ENCODE measurements at places on chromosomes 2 and 18.

- DNase-seq: no peak
Measured at GRCh38 chr18:22684268-22684667, 248.9 kb upstream of the RBBP8 start.

DNA sequence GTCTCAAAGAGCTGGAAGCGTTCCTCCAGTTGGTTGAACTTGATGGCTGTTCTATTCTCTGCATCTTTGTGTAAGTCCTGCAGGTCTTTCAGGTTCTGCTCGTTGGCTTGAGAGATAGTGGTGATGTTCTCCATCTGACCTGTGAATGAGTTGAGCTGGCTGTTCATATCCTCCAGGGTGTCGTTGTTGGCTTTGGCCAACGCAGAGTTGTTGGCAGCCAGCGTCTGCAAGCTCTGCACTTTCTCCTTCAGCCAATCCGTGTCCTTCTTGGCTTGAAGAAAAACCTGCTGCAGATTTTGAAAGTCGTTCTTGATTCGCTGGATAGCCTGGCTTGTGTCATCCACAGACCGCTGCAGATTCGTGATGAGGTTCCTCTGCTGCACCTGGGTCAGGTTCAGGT, 78.8 kb upstream of the THOC1 start:
- DNase-seq: no peak

- no peak for DNase-seq
Measured at GRCh38 chr18:51153659-51154371, 43.7 kb downstream of the MEX3C start.

GRCh38 chr2:200180943-200181342, 125.5 kb upstream of the SPATS2L start:
- no peak for DNase-seq

- DNase-seq: no peak
Measured at GRCh38 chr2:226701052-226701451, 98.6 kb downstream of the IRS1 start.

- peak; percentile 25 for DNase-seq
Measured at GRCh38 chr2:55771612-55772011, 78.0 kb upstream of the PNPT1 start.

DNA sequence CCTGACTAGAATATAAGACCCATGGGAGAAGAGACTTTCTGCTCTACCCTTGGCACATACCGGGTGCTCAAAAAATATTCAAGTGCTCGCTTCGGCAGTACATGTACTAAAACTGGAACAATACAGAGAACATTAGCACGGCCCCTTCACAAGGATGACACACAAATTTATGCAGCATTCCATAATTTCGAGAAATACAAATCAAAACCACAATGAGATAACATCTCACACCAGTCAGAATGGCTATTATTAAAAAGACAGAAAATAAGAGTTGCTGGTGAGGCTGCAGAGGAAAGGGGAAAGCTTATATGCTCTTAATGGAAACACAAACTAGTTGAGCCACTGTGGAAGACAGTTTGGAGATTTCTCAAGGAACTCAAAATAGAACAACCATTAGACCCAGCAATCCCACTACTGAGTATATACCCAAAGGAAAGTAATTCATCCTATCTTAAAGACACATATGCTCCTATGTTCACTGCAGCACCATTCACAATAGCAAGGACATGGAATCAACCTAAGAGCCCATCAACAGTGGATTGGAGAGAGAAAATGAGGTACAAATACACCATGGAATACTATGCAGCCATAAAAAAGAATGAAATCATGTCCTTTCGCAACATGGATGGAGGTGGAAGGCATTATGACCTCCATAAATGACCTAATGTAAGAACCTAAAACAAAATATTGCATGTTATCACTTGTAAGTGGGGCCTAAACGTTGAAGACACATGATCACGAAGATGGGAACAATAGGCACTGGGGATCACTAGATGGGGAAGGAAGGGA, 71.6 kb upstream of the CYP1B1 start:
- DNase-seq: no peak

DNA sequence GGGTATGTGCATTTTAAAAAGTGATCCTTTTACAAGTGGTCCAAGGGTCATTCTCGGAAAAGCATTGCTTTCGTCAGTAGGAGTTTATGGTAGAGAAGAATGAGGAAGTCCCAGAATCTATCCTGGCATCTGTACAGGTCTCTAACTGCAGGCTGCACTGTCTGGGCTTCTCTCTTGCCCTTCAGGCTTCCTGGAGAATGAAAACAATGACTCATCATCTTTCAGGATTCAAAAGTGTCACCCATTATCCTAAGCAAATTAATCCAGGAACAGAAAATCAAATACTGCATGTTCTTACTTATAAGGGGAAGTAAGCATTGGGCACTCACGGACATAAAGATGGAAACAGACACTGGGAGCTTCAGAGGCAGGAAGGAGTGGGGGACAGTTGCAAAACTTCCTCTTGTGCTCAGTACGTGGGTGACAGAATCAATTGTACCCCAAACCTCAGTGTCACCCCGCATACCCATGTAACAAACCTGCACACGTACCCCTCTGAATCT, 60.2 kb upstream of the TXNDC2 start:
- DNase-seq: peak; percentile 78

GRCh38 chr18:64695851-64696553, 547.1 kb upstream of the LINC00305 start:
- DNase-seq: no peak

DNA sequence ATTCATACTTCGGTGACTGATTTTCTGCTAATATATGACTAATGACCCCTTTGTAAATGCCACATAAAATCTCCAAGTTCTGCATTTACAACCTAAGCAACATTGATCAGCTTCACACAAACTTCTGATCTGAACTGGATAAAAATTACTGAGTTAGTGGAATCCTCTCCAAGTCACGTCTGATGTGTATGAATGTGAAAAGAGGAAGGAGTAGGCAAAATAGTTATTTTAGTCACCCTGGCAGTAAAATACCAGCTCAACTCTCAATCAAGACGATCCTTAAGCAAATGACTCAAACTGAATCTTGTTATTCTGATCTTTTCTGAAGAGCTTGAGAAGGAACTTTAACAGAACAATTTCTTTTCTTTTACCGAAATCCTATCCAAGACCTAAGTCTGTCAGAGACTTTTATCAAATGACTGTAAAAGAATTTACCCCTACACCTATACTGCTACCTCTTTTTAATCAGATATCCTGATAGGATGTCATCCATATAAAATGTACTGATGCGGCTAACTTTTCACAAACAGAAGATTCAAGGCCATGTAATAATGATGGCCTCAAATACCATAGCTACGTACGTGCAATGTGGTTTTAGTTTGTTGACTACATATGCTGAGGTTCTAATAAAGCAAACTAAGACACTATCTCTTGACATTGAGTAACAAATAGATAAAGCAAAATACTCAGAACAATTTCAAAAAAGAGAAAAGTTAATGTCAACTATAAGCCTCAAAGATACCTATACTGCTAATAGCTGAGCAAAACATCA, 23.7 kb downstream of the CUL3 start:
- DNase-seq: no peak

- DNase-seq: no peak
Measured at GRCh38 chr2:132488491-132488890, 71.9 kb downstream of the GPR39 start.

- DNase-seq: peak; percentile 35
Measured at GRCh38 chr2:67259556-67260342, 137.4 kb upstream of the ETAA1 start.

DNA sequence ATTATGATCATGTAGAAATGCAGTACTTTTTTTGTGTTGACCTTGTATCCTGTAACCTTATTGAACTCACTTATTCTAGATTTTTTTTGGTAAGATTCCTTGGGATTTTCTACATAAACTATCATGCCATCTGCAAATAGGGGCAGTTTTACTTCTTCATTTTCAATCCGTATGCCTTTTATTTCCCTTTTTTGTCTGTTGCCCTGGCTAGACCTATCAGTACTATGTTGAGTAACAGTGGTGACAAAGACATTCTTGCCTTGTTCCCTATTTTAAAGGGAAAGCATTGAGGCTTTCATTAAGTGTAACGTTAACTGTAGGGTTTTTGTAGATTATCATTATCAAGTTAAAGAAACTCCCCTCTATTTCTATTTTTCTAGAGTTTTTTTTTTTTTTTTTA, 92.3 kb downstream of the LYPD1 start:
- no peak for DNase-seq

- no peak for DNase-seq
Measured at GRCh38 chr2:73084971-73085370, 13.5 kb upstream of the SFXN5 start.

GRCh38 chr18:36127836-36128529, 1.2 kb downstream of the SLC39A6 start:
- no peak for DNase-seq

DNA sequence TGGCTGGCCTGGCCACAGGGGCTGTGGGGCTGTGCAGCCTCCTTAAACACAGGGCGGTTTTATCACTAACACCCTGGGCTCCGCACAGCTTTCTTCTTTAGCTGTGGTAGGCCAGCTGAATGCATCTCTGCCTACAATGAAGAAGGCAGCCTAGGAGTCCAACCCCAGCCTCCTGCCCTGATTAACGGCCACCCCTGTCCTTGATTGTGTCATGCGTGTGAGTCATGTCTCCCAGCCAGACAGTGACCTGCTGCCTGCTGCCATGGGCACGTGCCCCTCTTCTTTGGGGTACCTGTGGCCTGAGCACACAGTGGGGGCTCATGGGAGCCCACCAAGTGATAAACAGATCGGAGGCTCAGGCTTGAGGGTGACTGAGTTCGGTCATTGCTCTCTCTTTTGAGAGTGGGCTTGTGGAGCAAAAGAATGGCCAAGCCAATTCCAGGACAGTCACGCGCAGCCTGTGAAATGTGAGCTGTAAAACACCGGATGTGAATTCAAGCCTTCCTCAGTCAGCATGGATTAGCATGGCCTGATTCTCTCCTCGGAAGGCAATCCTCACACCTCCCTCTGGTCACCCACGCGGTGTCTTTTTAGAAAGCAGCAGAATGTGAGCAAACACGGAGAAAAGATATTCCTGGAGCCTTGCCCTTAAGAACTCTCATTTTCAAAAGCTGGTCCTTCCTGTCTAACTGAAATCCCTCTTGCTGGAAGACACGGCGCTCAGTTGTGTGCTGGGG, 144.1 kb downstream of the CELF4 start:
- DNase-seq: no peak

GRCh38 chr2:36163520-36164254, 191.9 kb upstream of the CRIM1 start:
- DNase-seq: no peak

GRCh38 chr2:177078416-177078815, 134.2 kb upstream of the HNRNPA3 start:
- DNase-seq: no peak
